ENCODE measurements at places on chromosomes 4 and X. TPM values are rescaled to one million over a fixed set of nuclear protein-coding genes. Genes with fewer than 3 reads are reported as not detected.

Gene CHM
- total RNA-seq: 33.2 TPM

Gene CYLC1
- total RNA-seq: not detected

Gene ITIH6
- total RNA-seq: under 0.01 TPM

Gene H2BW2
- total RNA-seq: not detected

Gene MCTS1
- total RNA-seq: 52.5 TPM

Gene TLR6
- 6.1 TPM for total RNA-seq

Gene TREX2
- total RNA-seq: 1.3 TPM

Gene XK
- total RNA-seq: 0.22 TPM

Gene EDA
- 0.22 TPM for total RNA-seq

Gene CLNK
- not detected for total RNA-seq

Gene PHEX
- 1.3 TPM for total RNA-seq

Gene ADGRA3
- 21.0 TPM for total RNA-seq

Gene SOWAHB
- not detected for total RNA-seq

Gene CCDC160
- not detected for total RNA-seq

Gene MAGEB6B
- not detected for total RNA-seq

Gene BMX
- 0.11 TPM for total RNA-seq

Gene MAGEA12
- total RNA-seq: not detected

Gene HPF1
- total RNA-seq: 44.8 TPM

Gene SSX1
- not detected for total RNA-seq

Gene EMCN
- 0.43 TPM for total RNA-seq

Gene HAND2
- 0.78 TPM for total RNA-seq

Gene PRDM5
- 26.9 TPM for total RNA-seq

Gene ESX1
- not detected for total RNA-seq

Gene PNMA6F
- total RNA-seq: not detected

Gene CHRDL1
- 1.2 TPM for total RNA-seq

Gene ITM2A
- total RNA-seq: 3.4 TPM

Gene GPR78
- 1.4 TPM for total RNA-seq

Gene NXF2
- total RNA-seq: not detected

Gene GRIA2
- total RNA-seq: not detected

Gene MAGEC3
- total RNA-seq: not detected

Gene NHSL2
- 0.26 TPM for total RNA-seq

Gene FMR1NB
- not detected for total RNA-seq

Gene FGF13
- 0.52 TPM for total RNA-seq

Gene EGFL6
- not detected for total RNA-seq

Gene DKK2
- 0.32 TPM for total RNA-seq

Gene ADGRL3
- not detected for total RNA-seq
